ENCODE measurements at places on chromosomes 11 and 22. TPM values are rescaled to one million over a fixed set of nuclear protein-coding genes. Genes with fewer than 3 reads are reported as not detected.

Gene MRGPRX3
- total RNA-seq, result not detected

Gene GLYAT
- not detected for total RNA-seq

Gene SCGB2A2
- total RNA-seq, result not detected

Gene CCDC157
- 8.7 TPM for total RNA-seq

Gene TRPC6
- total RNA-seq, result not detected

Gene TBX10
- total RNA-seq, result not detected

Gene MOV10L1
- total RNA-seq, result not detected

Gene OR52E8
- not detected for total RNA-seq

Gene TREH
- not detected for total RNA-seq

All from CD8-positive, alpha-beta T cell (primary cell).